NCI-H187 treated with DMSO at 0.1 percent for 48 hours (cell line): ENCODE measurements at places on chromosomes 7 and 10.

DNA sequence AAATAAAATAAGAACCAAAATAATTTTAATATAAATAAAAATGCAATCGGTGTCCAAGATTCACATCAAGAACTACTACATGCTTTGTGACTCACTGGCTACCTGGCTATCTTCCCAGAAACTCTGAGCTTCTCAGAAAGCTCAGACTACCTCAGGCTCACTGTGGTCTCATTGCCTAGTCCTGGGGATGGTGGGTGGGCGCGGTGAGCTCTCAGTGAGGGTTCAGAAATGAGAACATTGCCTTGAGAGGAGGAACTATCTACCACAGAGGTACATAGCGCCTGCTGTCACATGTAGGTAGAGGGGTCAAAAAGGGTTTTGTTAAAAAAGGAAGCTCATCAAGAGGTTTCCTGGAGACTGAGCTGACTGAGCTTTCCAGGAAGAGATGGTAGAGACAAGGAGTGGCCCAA lies 108.0 kb downstream of the WDFY4 start:
- no peak for DNase-seq

GRCh38 chr10:87541114-87541513 lies 36.4 kb downstream of the MINPP1 start:
- DNase-seq: no peak

GRCh38 chr10:6537770-6538169 lies 42.3 kb downstream of the PRKCQ start:
- DNase-seq: no peak

DNA sequence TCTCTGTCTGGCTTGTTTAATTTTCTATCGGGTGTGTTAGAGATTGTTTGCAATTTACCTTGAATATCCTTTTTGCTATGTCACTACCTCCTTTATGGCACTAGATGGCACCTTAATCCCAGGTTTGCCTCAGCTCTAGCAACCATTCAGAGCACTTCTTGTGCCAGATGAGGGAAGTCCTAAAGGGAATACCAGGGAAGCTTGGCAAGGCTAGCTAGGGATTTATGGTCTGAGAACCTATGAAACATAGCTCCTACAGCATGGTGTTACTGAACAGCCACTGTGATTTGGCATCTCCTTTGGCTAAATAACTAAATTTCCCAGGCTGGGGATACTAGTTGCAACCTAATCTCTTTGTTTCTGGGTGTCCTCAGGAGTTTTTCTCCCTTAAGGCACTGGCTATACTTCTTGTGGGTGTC lies 69.0 kb upstream of the VOPP1 start:
- peak; percentile 53 for DNase-seq

GRCh38 chr10:10482613-10483012 lies 535.1 kb upstream of the CELF2 start:
- no peak for DNase-seq

DNA sequence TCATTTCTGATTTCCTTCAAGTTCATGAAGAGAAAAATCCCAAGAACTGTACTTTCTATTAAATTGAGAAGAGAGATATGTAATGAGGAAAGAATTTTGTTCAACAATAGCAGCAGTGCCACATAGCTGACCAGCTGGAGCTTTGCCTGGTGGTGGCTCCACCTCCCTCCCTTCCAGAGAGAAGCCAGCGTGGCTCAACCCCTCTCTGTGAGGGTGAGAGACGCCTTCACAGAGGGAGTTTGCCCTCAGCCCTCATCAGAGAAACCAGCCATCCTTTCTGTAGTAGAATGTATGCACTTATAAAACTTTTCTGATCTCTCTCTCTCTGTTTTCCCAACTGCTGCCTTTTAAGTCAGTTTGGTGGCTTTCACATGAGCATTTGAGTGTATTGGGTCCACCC lies 20.5 kb upstream of the COL1A2 start:
- DNase-seq: no peak

GRCh38 chr10:44051091-44051490 lies 333.8 kb downstream of the CXCL12 start:
- DNase-seq: no peak

DNA sequence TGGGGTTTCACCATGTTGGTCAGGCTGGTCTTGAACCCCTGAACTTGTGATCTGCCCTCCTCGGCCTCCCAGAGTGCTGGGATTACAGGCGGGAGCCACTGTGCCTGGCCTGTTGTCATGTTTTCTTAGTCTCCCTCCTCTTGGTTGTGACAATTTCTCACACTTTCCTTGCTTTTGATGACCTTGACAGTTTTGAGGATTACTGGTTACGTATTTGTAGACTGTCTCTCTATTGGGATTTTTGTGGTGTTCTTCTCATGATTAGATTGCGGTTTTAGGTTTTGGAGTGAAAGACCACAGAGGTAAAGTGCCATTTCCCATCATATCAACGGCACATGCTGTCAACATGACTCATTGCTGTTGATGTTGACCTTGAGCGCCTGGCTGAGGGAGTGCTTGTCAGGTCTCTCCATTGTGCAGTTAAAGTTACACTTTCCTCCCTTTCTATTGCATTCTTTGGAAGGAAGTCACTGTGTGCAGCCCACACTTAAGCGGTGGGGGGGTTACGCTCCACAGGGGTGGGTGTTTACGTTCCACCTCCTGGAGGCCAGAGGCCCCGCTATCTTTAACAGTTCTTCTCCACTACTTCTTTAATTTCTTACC lies 10.8 kb downstream of the NEURL1 start:
- no peak for DNase-seq

GRCh38 chr10:8316284-8316683 lies 261.8 kb downstream of the GATA3 start:
- DNase-seq: no peak

GRCh38 chr10:93947524-93947923 lies 46.2 kb upstream of the PLCE1 start:
- DNase-seq: no peak

GRCh38 chr7:141533149-141533949 lies 17.9 kb upstream of the AGK start:
- peak; percentile 90 for DNase-seq

DNA sequence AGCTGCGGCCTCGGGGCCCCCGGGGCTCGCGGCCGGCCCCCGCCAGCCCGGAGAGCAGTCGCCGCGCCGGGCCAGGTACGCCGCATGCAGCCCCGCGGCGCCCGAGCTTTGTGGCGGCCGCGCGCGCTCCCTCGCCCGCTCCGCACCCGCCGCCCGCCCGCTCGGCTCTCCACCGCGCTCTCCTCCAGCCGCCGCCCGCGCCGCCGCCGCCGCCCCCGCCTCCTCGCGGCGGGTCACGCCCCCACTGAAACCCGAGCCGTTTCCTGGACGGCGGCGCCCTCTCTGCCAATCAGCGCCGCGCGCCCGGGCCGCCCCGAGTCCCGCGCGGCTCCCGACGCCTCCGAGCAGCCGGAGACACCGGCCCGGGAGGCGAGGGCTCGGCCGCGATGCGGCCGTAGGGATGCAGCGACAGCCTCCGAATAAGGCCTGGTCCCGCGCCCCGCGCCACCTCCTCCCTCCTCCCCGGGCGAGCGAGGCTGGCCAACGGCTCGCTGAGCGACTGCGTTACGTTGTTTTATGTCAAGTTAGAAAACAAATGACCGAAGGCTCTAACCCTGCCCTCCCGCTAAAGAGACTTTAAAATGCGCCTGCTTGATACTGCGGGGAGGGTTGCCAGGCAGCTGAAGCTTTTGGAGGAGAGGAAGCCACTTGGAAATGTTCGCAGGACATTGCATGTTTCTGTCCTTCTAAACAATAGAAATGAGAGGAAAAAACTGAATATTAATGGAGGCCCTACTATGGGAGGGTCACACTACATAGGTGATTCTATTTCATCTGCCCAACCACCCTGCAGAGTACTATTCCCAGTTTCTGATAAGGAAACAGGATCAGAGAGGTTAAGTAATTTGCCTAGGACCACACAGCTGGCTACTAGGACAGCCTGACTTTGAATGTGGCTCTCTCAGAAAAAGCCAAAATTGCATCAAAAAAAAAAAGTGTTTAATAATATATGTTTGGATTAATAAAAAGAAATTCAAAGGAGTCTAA lies at the start of gene FGFR2:
Gene FGFR2 (minus strand): TSS at position 182 of the 987 bp plus-strand sequence. CDS start 4,627 bp downstream, outside the sequence.
- no peak for DNase-seq

- no peak for DNase-seq
Observed at GRCh38 chr10:121848082-121848481, 79.7 kb downstream of the ATE1 start.

- no peak for DNase-seq
Observed at GRCh38 chr7:78006063-78006755, 207.6 kb downstream of the PHTF2 start.

DNA sequence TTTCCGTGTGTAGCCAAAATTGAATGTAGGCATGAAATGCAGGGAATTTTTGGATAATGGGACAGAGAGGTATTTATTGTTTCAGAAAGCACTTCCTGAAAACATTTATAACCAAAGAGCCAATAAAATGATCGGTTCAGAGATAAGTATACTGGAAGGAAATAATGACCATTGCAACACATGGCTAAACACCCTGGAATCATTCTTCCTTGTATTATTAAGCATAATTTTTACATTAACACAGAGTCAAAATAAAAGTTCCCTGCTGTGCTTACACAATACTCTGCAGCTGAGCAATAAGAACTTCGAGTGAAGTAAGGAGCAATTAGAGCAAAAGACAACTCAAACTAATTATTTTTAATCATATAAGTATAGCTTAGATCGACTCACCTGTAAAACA lies 648.3 kb downstream of the TNS3 start:
- DNase-seq: no peak

- no peak for DNase-seq
Observed at GRCh38 chr10:108352771-108353170, 1188.3 kb upstream of the SORCS1 start.

- no peak for DNase-seq
Observed at GRCh38 chr7:95028683-95029082, 121.3 kb downstream of the PPP1R9A start.

GRCh38 chr7:23607130-23607529 lies 9.9 kb downstream of the CCDC126 start:
- DNase-seq: no peak

DNA sequence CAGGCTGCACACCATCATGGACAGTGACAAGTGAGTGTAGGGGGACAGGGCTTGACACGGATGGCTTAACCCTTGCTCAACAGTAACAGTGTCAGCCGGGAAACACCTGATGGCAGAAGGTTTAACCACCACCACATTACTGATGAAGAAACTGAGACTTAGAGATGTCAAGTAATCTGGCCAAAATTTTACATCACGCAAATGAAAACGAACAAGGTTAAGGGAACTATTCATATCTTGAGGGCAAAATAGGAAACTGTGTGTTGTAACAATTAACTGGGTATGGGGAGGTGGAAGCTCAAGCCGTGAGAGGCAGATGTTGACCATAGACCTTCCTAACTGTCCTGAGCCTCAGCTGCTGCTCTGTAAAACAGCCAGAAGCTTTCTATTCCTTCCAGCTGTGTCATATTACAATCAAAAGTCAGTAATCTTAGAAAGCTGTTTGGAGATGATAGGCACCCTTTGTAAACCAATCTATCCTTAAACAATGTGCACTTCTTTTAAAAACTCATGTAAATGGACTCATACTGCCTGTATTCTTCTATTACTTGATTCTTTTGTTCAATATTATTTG lies 68.4 kb downstream of the ABCC2 start:
- DNase-seq: no peak

- DNase-seq: no peak
Observed at GRCh38 chr10:61458031-61458430, 4.8 kb upstream of the TMEM26 start.

DNA sequence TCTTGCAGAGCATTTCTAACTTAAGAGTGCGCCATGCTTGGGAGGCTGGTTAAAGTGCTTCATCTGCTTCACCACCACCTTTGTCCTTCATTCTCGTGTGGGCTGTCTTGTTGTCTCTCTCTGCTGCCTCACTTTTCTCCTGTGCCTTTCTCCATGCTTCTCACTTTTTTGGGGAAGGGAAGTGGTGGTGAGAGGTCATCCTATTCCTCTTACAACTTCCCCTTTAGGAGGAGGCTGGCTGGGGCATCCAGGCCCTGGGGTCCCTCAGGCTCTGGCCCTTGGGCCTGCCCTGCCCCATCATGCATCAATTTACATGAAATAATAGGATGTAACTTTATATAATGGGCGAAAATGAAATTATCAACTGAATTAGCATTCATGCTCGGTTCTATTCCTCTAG lies 39.9 kb upstream of the PIP4K2A start:
- DNase-seq: no peak

- no peak for DNase-seq
Observed at GRCh38 chr10:35400595-35401268, 64.4 kb downstream of the CCNY start.

- DNase-seq: no peak
Observed at GRCh38 chr7:8305625-8306388, 43.8 kb upstream of the ICA1 start.

GRCh38 chr10:48466611-48467240 lies 138.1 kb downstream of the ARHGAP22 start:
- DNase-seq: no peak
